ENCODE measurements at places on chromosomes 5 and 9. TPM values are rescaled to one million over a fixed set of nuclear protein-coding genes. Genes with fewer than 3 reads are reported as not detected.

The FBLL1 gene
- 3.8 TPM for total RNA-seq

- H3K4me3 ChIP-seq, result no peak overlapping the region
- DNase-seq, result no peak
- H3K27ac ChIP-seq, result no peak overlapping the region
- no peaks in the 10 kb centered on the region for H3K27me3 ChIP-seq
- no peaks in the 10 kb centered on the region for H3K36me3 ChIP-seq
- H3K4me1 ChIP-seq, result no peaks in the 10 kb centered on the region
Observed at GRCh38 chr9:7489036-7489435, 310.5 kb downstream of the DMAC1 start.

The GGTA1 gene
- 1.1 TPM for total RNA-seq

DNA sequence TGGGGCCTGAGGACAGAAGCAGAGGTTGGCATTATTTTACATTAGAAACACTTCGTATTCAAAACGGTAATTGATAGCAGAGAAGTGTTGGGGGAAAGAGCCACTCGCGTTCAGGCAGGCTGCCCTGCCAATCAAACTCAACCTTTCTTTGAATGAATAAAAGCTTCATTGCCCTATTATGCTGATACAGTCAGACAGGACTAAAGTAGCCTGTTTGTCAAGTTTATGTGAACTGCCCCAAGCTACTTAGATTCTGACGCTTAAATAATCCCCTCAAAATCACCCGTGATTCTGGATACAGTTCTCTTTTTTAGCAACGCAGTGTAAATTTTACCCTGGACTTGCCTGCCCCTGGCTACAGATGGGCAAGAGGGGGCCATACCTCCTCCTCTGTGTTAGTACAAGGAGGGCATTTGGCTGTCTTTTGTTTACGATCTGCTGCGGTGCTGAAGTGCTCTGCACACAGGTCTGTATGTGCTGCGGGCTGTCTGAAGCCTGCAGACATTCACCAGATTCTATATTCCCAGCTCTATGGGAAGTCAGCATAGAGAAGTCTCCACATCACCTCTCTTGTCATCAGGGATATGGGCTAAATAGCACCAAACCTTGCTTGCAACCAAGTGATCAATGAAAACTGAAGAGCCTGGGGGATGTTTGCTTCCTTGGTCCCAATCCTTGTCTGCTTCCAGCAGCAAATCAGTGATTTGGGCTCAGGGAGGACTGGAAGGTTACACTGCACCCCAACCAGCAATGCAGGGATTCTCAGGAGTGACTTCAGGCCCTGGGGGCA is 218.4 kb downstream of the EBF1 start:
- H3K27me3 ChIP-seq, result no peaks in the 10 kb centered on the region
- peak overlapping the region; percentile 11 for H3K4me3 ChIP-seq
- peak overlapping the region; percentile 82 for H3K27ac ChIP-seq
- H3K4me1 ChIP-seq, result peaks cover 71% of the 10 kb centered on the region
- no peak for DNase-seq

The OBP2B gene
- total RNA-seq, result not detected

The HAVCR2 gene
- 0.21 TPM for total RNA-seq

The ANKRD31 gene
- total RNA-seq, result 0.13 TPM

- H3K36me3 ChIP-seq, result peaks cover 7% of the 10 kb centered on the region
- H3K27me3 ChIP-seq, result no peaks in the 10 kb centered on the region
- H3K4me1 ChIP-seq, result peaks cover 54% of the 10 kb centered on the region
- H3K27ac ChIP-seq, result peak overlapping the region; percentile 52
- H3K4me3 ChIP-seq, result no peak overlapping the region
Observed at GRCh38 chr9:36151316-36152210, 15.0 kb downstream of the GLIPR2 start.

DNA sequence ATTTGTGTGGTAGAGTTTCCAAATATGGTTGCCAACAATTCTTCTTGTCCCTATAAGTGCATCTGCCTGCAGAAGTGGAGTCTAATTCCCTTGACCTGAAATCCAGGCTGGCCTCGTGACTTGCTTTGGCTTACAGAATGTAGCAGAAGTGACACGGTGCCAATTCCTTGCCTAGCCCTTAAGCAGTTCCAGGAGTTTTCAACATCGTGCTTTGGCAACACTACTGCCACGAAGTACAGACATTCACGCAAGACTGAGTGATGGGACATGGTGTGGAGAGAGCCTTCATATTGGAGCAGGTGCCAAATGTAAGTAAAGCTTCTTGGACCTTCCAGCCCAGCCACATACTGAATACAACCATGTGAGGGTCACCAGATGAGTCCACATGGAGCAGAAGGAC is 92.9 kb upstream of the NEK6 start:
- H3K4me1 ChIP-seq, result no peaks in the 10 kb centered on the region
- H3K27me3 ChIP-seq, result peaks cover 83% of the 10 kb centered on the region
- peaks cover 2% of the 10 kb centered on the region for H3K36me3 ChIP-seq
- no peak for DNase-seq
- no peak overlapping the region for H3K27ac ChIP-seq

GRCh38 chr5:33936004-33936380 is 194 bp upstream of the RXFP3 start:
- H3K27ac ChIP-seq, result no peak overlapping the region
- H3K27me3 ChIP-seq, result peaks cover 21% of the 10 kb centered on the region
- peak overlapping the region; percentile 78 for H3K4me3 ChIP-seq
- no peaks in the 10 kb centered on the region for H3K36me3 ChIP-seq
- peak; percentile 91 for DNase-seq

DNA sequence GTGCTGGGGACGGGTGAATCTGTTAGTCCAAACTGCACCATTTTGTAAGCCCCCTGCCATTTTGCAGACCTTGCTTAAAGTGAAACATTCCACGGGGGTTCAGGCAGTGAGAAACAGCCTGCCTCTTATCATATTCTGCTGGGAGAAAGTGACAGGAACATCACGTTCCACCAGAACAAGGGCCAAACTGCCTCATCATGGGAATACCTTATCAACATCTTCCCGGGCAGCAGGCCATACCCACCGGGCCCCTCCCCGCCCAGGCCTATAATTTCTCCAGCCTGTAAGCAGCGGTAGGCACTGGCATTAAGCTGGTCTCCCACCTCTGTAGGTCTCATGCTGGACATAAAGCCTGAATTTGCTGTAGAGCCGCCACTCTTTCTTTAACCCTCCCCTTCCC is 1.5 kb upstream of the CFAP77 start:
- H3K27me3 ChIP-seq, result peaks cover 23% of the 10 kb centered on the region
- H3K4me1 ChIP-seq, result peaks cover 30% of the 10 kb centered on the region
- H3K4me3 ChIP-seq, result no peak overlapping the region
- H3K27ac ChIP-seq, result no peak overlapping the region
- DNase-seq, result no peak
- no peaks in the 10 kb centered on the region for H3K36me3 ChIP-seq

- H3K27ac ChIP-seq, result peak overlapping the region; percentile 88
- no peaks in the 10 kb centered on the region for H3K27me3 ChIP-seq
- peak overlapping the region; percentile 80 for H3K4me3 ChIP-seq
- no peak for DNase-seq
- H3K36me3 ChIP-seq, result no peaks in the 10 kb centered on the region
- peaks cover 56% of the 10 kb centered on the region for H3K4me1 ChIP-seq
Observed at GRCh38 chr5:59275510-59276324, 617.8 kb downstream of the PDE4D start.

- H3K4me1 ChIP-seq, result peaks cover 13% of the 10 kb centered on the region
- peak overlapping the region; percentile 64 for H3K4me3 ChIP-seq
- no peaks in the 10 kb centered on the region for H3K36me3 ChIP-seq
- no peak overlapping the region for H3K27ac ChIP-seq
- peaks cover 68% of the 10 kb centered on the region for H3K27me3 ChIP-seq
Observed at GRCh38 chr9:29212397-29213387, 1639.4 kb upstream of the C9orf72 start.

The RANBP17 gene
- 17.5 TPM for total RNA-seq

DNA sequence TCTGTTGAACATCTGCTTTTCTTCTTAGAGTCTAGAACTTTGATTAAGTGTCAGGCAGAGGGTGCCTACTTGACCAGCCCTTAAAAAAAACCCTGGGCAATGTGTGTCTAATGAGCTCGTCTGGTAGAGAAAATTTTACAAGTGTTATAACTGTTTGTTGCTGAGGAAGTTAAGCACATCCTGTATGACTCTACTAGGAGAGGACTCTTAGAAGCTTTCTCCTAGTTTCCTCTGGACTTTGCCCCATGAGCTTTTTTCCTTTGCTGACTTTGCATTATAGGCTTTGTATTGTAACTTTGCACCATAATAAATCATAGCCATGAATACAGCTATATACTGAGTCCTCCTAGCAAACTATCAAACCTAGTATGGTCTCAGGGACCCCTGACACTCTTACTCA is 39.4 kb downstream of the GNG10 start:
- no peak overlapping the region for H3K4me3 ChIP-seq
- no peak for DNase-seq
- H3K27ac ChIP-seq, result no peak overlapping the region
- no peaks in the 10 kb centered on the region for H3K36me3 ChIP-seq
- H3K4me1 ChIP-seq, result no peaks in the 10 kb centered on the region

- H3K36me3 ChIP-seq, result peaks cover 32% of the 10 kb centered on the region
- H3K4me3 ChIP-seq, result no peak overlapping the region
Observed at GRCh38 chr5:81315336-81315735, 13.9 kb downstream of the ZCCHC9 start.

The SLC34A3 gene
- not detected for total RNA-seq

The PTGER4 gene
- total RNA-seq, result 68.0 TPM

DNA sequence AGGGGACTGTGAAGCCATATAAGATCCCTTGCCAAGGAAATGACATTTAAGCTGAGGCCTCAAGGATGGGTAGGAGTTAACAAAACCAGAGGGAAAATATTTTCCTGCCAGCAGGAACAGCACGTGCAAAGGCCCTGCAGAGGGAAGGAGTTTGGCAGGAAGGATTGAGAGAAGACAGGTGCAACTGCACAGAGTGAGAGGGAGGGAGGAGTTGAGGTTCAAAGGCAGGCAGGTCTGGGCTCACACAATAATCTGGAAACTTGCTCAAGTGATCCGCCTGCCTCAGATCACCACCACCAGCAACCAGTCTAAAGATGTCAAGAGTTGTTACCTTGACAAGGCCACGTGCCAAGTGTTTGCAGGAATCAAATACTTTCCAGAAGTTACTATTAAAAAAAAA is 31.1 kb upstream of the PWWP2A start:
- H3K4me1 ChIP-seq, result peaks cover 2% of the 10 kb centered on the region
- DNase-seq, result no peak
- no peak overlapping the region for H3K4me3 ChIP-seq
- no peaks in the 10 kb centered on the region for H3K27me3 ChIP-seq

- no peak overlapping the region for H3K4me3 ChIP-seq
- DNase-seq, result no peak
- no peaks in the 10 kb centered on the region for H3K27me3 ChIP-seq
- peaks cover 3% of the 10 kb centered on the region for H3K4me1 ChIP-seq
Observed at GRCh38 chr5:5314166-5314565, 108.3 kb upstream of the ICE1 start.

The PPIC gene
- 44.6 TPM for total RNA-seq

DNA sequence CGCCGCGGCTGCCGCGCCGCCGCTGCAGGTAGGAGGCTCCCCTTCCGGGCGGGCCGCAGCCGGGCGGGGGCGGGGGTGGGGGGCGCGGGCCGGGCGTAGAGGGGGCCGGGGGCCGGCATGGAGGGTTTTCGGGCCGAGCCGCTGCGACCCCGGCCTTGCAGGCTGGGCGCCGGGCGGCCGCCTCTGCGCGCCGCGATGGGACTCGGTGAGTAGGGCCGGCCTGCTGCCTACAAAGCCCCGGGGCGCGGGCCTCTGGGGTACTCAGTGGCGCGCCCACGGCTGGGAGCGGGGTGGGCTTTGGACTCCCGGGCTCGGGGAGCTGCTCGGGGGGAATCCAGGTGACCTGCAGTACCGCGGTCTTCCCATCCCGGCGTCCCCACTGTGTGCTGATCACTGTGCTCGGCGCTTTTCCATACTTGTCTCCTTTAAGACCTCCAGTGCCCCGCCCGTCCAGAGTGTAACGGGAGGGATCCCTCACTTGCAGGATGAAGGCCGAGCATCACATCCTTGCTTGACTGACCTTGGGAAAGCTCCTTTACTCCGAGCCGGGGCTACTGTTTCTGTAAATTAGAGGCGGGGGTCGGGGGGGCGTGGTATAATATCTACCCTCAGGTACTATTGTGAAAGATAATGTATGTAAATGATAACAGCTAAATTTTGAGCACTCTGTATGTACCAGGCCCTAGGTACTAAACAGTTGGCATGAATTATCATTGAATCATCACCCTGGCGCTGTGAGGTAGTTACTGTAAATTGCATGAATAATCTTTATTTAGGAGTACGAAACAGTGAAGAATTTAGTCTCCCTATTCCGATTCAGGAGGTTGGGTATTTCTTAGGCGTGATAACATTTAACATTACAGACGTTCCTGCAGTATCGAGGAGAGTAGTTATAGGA is 672 bp downstream of the MSANTD3 start:
- peaks cover 12% of the 10 kb centered on the region for H3K36me3 ChIP-seq
- peak overlapping the region; percentile 97 for H3K27ac ChIP-seq
- no peaks in the 10 kb centered on the region for H3K27me3 ChIP-seq
- peak overlapping the region; percentile 87 for H3K4me3 ChIP-seq

GRCh38 chr5:169945831-169946261 is 34.4 kb downstream of the INSYN2B start:
- no peak overlapping the region for H3K4me3 ChIP-seq
- H3K36me3 ChIP-seq, result no peaks in the 10 kb centered on the region
- peak overlapping the region; percentile 82 for H3K27ac ChIP-seq
- H3K27me3 ChIP-seq, result no peaks in the 10 kb centered on the region
- no peak for DNase-seq

The ADAMTS6 gene
- 6.6 TPM for total RNA-seq

The FBP1 gene
- not detected for total RNA-seq

DNA sequence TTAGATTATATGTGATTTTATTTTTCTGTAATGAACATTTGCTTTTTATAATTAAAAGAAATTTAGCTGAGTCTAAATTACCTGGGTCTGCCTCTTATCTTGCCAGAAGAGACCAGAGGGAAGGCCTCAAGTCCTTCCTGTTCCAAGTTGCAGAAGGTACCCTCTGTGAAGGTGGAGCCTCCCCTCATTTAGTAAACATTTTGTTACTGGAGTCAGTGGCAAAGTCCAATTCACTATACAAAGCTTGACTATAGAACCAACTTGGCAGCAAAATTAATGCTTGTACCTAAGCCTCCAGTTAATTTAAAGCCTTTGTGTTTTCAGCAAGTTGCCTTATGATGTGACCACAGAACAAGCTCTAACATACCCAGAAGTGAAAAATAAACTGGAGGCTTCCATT is 42.8 kb upstream of the F2R start:
- H3K27me3 ChIP-seq, result no peaks in the 10 kb centered on the region
- no peak for DNase-seq
- no peak overlapping the region for H3K4me3 ChIP-seq

- H3K4me3 ChIP-seq, result no peak overlapping the region
- no peak for DNase-seq
- H3K4me1 ChIP-seq, result no peaks in the 10 kb centered on the region
- H3K27me3 ChIP-seq, result no peaks in the 10 kb centered on the region
- no peak overlapping the region for H3K27ac ChIP-seq
Observed at GRCh38 chr9:131863306-131863896, 123.5 kb upstream of the RAPGEF1 start.

- peaks cover 2% of the 10 kb centered on the region for H3K27me3 ChIP-seq
- no peak overlapping the region for H3K4me3 ChIP-seq
- H3K27ac ChIP-seq, result peak overlapping the region; percentile 40
- no peak for DNase-seq
- no peaks in the 10 kb centered on the region for H3K36me3 ChIP-seq
Observed at GRCh38 chr5:103674739-103675138, 112.2 kb upstream of the NUDT12 start.

GRCh38 chr9:115296831-115297565 is 179.0 kb upstream of the TNC start:
- peaks cover 3% of the 10 kb centered on the region for H3K36me3 ChIP-seq
- peaks cover 30% of the 10 kb centered on the region for H3K4me1 ChIP-seq
- no peak for DNase-seq
- H3K27ac ChIP-seq, result no peak overlapping the region
- peaks cover 5% of the 10 kb centered on the region for H3K27me3 ChIP-seq

The DEPDC1B gene
- 1.9 TPM for total RNA-seq

Data from osteocyte (in vitro differentiated cells).